ENCODE measurements at places on chromosomes 6 and 20.

- no peak for DNase-seq
Observed at GRCh38 chr6:158474961-158475343, 84.9 kb upstream of the TMEM181 start.

DNA sequence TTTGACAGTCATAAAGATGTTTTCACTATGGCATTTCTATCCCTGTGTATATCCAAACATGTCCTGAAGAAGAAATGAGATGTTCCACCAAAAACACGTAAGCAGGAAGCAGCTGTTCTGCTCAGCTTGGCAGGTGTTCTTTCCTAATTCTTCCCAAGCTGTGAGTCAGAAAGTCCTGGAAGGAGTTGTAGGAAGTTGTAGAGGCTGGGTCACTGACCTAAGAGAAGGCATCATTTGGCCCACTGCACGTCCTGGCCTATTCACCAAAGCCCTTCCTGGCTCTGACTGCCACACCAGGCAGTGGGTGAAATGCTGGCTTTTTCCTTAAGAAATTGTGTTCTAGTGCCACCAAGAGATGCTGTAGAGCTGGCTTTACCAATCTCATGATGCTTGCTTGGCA lies 40.3 kb downstream of the STX11 start:
- DNase-seq, result no peak

GRCh38 chr6:34237316-34237721 lies 646 bp downstream of the HMGA1 start:
- peak; percentile 21 for DNase-seq

GRCh38 chr6:106895703-106896040 lies 78.9 kb downstream of the CD24 start:
- DNase-seq, result no peak

- DNase-seq, result no peak
Observed at GRCh38 chr6:7559196-7559595, 17.7 kb downstream of the DSP start.

GRCh38 chr6:100613656-100614055 lies 148.9 kb upstream of the SIM1 start:
- no peak for DNase-seq

DNA sequence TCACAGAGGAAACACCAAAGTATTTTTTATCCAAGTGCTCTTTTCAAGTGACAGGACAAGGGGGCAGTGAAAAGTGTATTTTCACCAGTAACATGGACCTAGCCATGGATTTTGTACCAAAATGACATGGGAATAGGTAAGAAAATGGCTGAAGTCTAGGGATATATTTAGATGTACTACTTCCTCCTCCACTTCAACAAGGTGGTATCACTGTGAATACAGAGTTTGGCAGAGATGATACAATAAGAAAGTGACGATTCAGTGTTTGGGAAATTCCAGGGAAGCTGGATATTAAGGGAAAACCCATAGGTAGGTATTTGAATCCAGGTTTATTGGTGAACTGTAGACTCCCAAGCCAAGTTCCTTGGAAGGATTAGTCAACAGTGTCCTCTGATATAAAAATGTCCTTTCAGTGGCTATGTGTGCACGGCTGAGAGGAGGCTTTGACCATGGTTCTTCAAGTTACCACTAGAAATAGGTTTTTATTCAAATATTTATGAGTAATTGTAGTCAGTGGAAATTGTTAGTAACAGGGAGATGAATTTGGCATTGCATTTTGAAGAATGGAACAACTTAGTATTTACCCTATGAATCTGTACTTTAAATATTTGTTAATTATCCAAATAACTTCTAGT lies 356.0 kb upstream of the CITED2 start:
- no peak for DNase-seq

DNA sequence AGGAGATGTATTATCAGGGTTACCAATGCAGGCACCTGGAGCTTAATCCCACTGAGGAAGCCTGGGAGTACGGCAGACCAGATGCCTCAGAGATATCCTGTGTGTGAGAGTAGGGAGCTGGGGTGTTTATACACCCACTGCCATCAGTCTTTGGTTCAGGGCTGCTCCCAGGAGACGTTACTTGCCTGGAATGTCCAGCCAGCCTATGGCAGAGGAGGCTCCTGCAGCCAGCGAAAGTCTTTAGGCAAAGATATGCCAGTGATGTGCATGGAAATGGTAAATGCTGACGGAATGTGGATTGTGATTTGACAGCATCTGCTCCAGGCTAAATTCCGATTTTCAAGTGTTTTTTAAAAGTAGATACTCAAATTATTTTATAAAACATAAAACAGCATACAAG lies 282.0 kb downstream of the BTBD3 start:
- DNase-seq, result no peak

DNA sequence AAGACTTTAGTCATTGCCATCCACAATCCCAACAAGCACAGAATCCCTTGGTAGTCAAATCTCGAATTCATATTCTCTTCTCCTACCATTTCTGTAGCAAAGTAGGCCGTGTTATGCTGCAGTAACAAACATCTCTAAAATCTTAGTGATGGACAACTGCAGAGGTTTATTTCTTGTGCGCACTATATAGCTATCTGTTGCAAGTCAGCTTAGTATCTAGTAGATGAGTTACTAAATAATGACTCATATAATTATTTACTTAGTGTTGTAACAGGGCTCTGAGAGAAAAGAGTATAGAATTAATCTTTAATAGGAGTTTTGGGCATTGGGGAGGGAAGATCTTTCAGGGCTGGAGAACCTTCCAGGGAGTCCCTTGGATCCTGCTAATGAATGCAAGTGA lies 73.3 kb downstream of the CAP2 start:
- no peak for DNase-seq

- DNase-seq, result no peak
Observed at GRCh38 chr6:149646599-149646998, 1.9 kb downstream of the KATNA1 start.

- no peak for DNase-seq
Observed at GRCh38 chr20:53328961-53329360, 264.7 kb downstream of the ZNF217 start.

- DNase-seq, result no peak
Observed at GRCh38 chr6:101281266-101281665, 112.2 kb upstream of the GRIK2 start.

DNA sequence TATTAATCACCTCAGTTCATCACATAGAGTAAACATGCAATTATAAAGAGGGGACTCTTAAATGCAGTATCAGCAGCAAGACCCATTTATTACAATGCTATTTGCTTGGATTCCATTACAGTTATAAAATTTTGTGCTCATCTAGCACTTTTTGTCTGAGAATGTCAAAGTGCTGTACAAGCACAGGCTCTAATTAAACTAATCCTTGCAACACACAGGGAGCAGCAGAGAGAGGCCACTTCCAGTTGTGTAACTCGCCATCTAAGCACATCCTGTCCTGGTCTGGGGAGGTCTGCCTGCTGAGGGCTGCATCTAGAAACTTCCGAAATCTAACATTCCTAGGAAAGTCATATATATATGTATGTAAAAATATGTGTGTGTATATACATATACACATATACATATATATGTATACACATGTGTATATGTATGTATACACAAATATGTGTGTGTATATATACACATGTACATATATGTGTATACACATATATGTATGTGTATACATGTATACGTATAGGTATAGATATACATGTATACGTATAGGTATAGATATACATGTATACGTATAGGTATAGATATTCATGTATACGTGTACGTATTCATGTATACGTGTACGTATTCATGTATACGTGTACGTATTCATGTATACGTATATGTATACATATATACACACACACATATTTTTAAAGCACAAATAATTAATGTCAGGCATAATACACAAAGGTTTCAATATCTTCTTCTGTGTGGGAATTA lies 136.4 kb upstream of the JARID2 start:
- DNase-seq, result no peak

DNA sequence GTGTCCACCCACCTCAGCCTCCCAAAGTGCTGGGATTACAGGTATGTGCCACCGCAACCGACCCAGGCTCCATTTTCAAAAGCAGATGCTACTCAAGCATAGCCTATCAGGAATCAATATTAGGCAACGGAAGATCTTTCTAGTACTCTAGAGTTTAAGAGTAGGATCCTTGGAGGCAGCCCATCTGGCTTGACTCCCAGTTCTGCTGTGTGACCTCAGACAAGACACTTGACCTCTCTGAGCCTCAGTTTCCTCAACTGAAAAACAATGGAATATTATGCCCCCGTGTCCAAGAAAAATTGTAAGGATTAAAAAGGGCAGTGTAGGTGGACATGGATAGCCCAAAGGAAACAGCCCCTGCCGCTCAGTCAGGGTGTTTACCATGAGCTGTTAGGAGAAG lies 14.5 kb downstream of the ADA start:
- no peak for DNase-seq

DNA sequence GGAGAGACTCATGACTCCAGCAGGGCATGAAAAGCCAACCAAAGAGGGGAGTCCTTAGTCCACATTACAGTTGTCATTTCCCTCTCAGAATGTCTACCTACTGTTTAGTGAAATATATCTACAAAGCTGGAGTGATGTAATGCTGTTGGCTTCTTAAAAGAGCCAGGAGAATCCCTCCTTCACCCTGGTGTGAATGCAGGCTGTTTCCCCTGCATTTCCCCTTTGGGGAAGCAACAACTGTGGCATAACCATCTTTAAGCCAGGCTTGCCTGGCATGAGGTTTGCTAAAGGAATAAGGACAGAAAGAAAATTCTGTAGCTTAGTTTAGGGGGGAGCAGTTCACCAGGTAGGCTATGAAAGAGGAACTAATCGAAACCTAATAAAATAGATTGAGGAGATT lies 129.5 kb downstream of the CRYBG1 start:
- DNase-seq, result no peak

- no peak for DNase-seq
Observed at GRCh38 chr6:33885132-33886057, 81.6 kb upstream of the MLN start.

GRCh38 chr20:62286493-62287064 lies 16.2 kb upstream of the ADRM1 start:
- DNase-seq, result no peak

DNA sequence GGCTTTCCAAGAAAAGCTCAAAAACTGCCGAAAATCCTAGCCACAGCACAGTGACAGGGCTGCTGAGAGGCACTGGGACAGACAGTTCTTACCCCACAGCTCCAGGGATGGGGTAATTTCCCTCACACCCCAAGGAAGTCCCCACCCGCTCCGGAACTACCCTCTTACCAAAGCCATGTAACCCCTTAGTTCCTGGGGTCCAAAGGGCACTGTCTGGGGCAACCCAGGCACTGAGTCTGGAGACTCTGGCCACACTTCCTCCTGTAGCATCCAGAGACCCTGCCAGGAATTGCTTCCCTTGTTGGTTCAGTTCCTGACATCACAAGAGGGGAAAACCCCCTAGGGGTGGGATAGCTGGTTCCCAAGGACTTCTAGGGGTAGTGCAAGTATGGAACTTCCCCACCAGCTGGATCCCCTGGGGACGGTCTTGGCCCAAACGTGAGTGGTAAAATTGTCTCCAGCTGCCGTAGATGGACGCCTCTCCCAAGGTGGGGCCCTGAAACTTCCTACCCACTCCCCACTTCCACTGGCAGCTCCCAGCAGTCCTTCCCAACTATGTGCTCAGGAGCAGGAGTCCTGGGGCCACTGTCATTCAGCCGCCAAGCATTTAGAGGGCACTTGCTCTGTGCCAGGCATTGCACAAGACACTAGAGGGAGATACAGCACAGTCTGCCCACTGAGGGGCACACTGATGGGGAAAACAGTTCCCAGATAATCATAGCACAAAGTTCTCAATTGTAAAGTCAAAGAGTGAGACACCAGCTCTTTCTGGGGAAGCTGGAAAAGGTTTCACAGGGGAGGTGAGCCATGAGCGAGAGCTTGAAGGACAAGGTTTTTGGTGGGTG lies 17.2 kb upstream of the HCK start:
- DNase-seq, result no peak

- no peak for DNase-seq
Observed at GRCh38 chr20:42609618-42610017, 580.1 kb downstream of the PTPRT start.

GRCh38 chr20:34815636-34816035 lies 9.8 kb downstream of the NCOA6 start:
- no peak for DNase-seq

- DNase-seq, result peak; percentile 70
Observed at GRCh38 chr6:16964553-16965499, 137.0 kb upstream of the STMND1 start.

- no peak for DNase-seq
Observed at GRCh38 chr6:6785163-6785521, 196.6 kb downstream of the LY86 start.

GRCh38 chr20:7790189-7790588 lies 150.1 kb downstream of the HAO1 start:
- DNase-seq, result no peak

GRCh38 chr6:121453191-121453590 lies 17.7 kb downstream of the GJA1 start:
- DNase-seq, result no peak

DNA sequence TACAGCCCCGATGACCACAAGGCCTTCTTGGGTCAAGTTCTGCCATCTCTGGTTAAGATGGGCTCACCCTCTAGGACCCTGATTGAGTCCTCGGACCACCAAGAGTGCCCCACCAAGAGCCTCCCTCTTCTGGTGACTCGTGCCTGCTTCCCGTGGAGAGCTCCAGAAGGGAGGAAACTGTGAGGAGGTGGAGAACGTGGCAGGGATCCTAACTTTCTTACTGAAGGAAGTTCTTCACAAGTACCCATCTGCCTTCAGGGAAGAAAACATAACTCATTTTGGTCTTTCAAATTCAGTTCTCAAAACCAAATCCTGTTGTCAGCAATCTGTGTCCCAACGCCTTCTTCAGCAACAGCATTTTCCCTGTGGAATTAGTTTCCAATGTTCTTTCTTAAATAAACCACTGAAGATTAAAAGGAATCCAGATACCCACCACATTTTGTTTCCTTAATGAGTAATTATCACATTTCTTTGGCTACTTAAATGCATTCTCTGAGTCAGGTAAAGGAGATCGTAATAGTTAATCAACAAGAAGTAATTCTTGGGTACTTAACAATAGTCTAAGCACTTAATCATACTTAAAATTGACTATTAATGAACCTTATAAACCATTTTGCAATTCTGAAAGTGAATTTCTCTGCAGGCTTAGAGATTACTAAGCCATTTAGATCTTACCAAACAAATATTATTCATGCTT lies 185.8 kb upstream of the SGK1 start:
- no peak for DNase-seq

- no peak for DNase-seq
Observed at GRCh38 chr20:62860391-62860923, 1.2 kb downstream of the TCFL5 start.

DNA sequence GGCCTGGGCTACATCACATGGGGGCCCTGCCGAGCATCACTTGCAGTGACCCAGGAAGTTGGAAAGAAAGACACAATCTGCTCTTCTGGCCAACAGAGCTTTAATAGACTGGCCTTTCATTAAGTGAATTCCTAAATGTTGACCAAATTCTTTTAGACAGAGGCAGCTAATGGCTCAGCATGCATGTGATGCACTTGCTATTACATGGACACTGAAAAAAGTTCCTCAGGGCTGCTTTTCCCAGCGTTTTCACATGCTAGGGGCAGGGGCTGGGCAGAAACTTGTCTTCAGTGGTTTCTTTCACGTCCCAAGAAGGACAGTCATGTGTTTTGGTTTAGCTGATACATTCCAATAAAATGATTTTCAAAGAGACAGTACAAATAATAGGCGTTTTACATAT lies 651.0 kb upstream of the SLC35B3 start:
- DNase-seq, result no peak

Measured in CD4-positive, CD25-positive, alpha-beta regulatory T cell (primary cell).